ENCODE measurements at places on chromosomes 2 and 18.

DNA sequence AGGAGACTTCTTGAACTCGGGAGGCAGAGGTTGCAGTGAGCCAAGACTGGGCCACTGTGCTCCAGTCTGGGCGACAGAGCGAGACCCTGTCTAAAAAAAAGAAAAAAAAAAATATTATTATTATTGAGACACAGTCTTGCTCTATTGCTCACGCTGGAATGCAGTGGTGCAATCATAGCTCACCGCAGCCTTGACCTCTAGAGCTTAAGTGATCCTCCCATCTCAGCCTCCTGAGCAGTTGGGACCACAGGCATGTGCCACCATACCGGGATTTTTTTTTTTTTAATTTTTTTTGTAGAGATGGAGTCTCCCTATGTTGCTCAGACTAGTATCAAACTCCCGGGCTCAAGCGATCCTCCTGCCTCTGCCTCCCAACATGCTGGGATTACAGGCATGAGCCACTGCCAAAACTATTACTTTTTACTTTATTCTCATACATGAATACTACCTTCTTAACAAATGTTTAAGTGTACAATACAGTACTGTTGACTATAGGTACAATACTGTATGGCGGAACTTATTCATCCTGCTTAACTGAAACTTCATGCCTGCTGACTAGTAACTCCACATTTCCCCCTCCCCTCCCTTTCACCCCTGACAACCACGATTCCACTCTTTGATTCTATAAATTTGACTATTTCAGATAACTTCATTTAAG lies 15.5 kb downstream of the FBXO11 start:
- no peak for DNase-seq

DNA sequence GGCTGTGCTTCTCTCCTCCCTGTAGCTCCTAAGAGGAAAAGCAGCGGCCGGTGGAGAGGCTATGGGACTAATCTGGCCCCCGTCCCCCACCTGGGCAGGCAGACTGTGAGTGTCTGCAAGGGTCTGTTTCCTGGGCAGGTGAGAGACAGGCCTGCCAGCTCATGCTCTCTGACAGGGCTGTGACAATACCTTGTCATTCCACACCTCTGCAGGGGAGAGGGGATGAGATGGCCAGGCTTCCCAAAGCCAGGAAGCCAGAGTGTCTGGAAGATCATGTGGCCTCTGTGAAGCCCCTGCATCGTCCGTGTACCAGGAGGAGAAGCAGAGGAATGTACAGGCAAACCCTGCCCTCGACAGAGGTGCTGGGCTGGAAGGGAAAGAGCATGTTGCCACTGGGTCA lies 142.5 kb upstream of the GATA6 start:
- no peak for DNase-seq

- no peak for DNase-seq
Observed at GRCh38 chr2:233430081-233430480, 75.8 kb downstream of the DGKD start.

GRCh38 chr2:47127862-47128543 lies 27.1 kb downstream of the STPG4 start:
- DNase-seq: no peak

GRCh38 chr2:85734942-85735608 lies 18.7 kb upstream of the ATOH8 start:
- no peak for DNase-seq

DNA sequence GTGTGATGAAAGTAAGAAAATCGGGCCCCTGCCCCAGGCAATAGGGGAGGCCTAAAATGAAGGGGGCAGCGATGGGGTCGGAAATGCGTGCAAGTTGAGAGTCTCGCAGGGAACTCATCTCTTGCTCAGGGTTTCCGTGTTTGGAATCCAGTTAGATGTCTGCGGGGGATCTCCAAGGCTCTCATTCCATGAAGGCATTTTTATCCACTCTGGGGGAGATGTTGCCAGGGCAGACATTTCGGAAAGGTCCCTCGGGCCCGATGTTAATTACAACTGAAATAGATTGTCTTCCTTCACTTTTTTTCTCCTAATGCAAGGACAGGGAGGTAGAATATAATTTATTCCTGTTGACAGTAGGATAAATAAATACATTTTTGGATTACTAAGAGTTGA lies 12.8 kb upstream of the SKOR2 start:
- DNase-seq: no peak

- DNase-seq: no peak
Observed at GRCh38 chr2:76930056-76930744, 592.0 kb downstream of the LRRTM4 start.

DNA sequence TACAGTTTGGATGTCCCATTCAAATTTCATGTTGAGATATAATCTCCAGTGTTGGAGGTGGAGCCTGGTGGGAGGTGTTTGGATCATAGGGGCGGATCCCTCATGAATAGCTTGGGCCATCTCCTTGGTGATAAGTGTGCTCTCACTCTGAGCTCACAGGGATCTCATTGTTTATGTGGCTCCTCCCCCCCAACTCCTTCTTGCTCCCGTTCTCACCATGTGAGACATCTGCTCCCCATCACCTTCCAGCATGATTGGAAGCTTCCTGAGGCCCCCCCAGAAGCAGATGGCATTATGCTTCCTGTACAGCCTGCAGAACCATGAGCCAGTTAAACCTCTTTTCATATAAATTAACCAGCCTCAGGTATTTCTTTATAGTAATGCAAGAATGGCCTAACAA lies 3.0 kb upstream of the INPP1 start:
- no peak for DNase-seq

DNA sequence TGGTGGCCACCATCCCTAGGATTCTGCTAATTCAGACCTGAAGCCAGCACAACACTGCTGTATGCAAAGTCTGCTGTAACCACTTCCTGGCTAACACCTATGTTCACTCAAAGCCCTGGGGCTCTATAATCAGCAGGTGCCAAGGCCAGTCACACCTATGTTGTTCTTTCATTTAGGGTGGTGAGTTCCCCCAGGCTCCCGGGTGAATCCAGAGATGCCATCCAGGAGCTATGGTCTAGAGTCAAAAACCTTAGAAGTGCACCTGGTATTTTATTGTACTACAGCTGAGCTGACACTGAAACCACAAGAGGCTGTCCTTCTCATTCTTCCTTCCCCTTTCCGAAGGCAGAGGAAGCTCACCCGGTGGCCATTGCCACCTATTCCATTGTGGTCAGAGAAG lies 46.2 kb upstream of the CCDC141 start:
- DNase-seq: no peak
